CD8-positive, alpha-beta T cell (primary cell): ENCODE measurements at places on chromosomes 4 and X. TPM values are rescaled to one million over a fixed set of nuclear protein-coding genes. Genes with fewer than 3 reads are reported as not detected.

Gene GSX2
- total RNA-seq: not detected

Gene FAM13A
- 4.3 TPM for total RNA-seq

Gene BRS3
- total RNA-seq: not detected

Gene ITGB1BP2
- total RNA-seq: 2.2 TPM

Gene USP17L25
- not detected for total RNA-seq

Gene DEFB131A
- total RNA-seq: not detected

Gene FGB
- not detected for total RNA-seq

Gene MAGEB2
- total RNA-seq: not detected

Gene HTRA3
- total RNA-seq: not detected

Gene SLITRK4
- not detected for total RNA-seq

Gene AR
- not detected for total RNA-seq

Gene OTUD6A
- total RNA-seq: not detected

Gene FGF5
- 0.05 TPM for total RNA-seq
